OCI-LY7 (cell line): ENCODE measurements at places on chromosomes 3 and 15. TPM values are rescaled to one million over a fixed set of nuclear protein-coding genes. Genes with fewer than 3 reads are reported as not detected.

THRB gene
- not detected in 2 replicates for total RNA-seq

ARHGEF26 gene
- total RNA-seq = 0.11 and 0.35 TPM in 2 replicates

GOLGA8B gene
- total RNA-seq = 125 and 136 TPM in 2 replicates

MNS1 gene
- 1.8 and 2.8 TPM in 2 replicates for total RNA-seq

PTH1R gene
- total RNA-seq = not detected in 2 replicates
